ENCODE measurements at places on chromosomes 5 and 9. TPM values are rescaled to one million over a fixed set of nuclear protein-coding genes. Genes with fewer than 3 reads are reported as not detected.
A peak's percentile ranks its signal among the peaks of the same experiment; 100 is the strongest.

DNA sequence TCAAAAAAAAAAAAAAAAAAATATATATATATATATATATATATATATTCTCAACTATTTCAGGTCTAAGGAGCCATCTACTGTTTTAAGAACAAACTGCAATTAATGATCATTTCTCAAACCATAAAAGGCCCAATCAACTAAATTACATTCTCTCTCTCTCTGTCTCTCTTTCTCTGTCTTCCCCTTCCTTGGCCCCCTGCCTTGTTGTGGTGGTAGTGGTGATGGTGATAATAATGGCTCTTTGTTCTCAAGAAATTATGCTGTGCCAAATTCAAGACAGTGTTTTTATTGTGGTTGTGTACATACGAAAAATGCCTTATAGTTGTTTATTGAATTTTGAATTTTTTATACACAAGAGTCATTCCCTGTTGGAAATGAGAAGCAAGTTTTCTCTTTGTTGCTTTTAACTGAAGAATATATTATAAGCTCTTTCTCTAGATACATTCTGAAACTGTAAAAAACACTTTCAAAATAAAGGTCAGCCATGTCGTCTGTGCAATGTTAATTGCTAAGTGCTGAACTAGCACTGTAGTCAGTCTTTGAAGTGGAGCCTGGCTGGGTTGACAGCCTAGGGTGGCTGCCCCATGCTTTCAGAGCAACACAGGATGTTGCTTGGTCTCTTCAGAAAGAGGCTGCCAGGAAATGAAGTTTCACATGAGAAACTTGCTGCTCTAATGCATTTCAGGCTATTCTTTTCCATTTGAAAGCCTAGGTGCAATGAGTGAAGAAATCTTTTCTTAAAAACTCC is 96.0 kb downstream of the HINT1 start:
- no peak for DNase-seq

GRCh38 chr9:108673386-108673785 is 182.4 kb downstream of the ACTL7B start:
- DNase-seq: no peak

- peak; percentile 33 for DNase-seq
Measured at GRCh38 chr5:61167382-61167781, 5.1 kb upstream of the SMIM15 start.

GRCh38 chr5:124728968-124729332 is 17.5 kb downstream of the ZNF608 start:
- DNase-seq: no peak

Gene FOXD4L5
- total RNA-seq: 0.11 TPM

Data from pulmonary artery endothelial cell (primary cell).